Activated CD4-positive, alpha-beta T cell treated with anti-CD3 and anti-CD28 coated beads for 36 hours (primary cell): ENCODE measurements at places on chromosomes 6 and 20. TPM values are rescaled to one million over a fixed set of nuclear protein-coding genes. Genes with fewer than 3 reads are reported as not detected.

The FAM83C gene
- total RNA-seq: not detected

The SRSF12 gene
- 0.26 TPM for total RNA-seq

The C6orf52 gene
- total RNA-seq: 1.2 TPM

The IMPG1 gene
- total RNA-seq: not detected

The SAMD3 gene
- 2.4 TPM for total RNA-seq

The MYCT1 gene
- not detected for total RNA-seq

The FERMT1 gene
- total RNA-seq: 0.27 TPM

The UBE2V1 gene
- 265 TPM for total RNA-seq

DNA sequence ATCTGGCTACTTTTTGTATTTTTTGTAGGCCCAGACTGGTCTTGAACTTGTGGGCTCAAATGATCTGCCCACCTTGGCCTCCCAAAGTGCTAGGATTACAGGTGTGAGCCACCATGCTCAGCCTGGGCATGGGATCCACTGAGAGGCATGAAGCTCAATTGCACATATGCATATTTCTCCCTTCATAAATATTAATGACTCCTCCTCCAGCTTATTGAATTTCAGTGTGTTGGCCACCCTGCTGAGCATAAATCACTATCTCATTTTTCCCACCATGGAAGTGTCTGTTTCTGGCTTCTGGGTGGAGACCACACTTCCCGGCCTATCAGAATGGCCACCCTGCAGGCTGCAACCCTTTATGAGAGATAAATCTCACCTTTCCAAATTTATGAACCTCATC lies 53.6 kb upstream of the KIF16B start:
- DNase-seq: no peak

DNA sequence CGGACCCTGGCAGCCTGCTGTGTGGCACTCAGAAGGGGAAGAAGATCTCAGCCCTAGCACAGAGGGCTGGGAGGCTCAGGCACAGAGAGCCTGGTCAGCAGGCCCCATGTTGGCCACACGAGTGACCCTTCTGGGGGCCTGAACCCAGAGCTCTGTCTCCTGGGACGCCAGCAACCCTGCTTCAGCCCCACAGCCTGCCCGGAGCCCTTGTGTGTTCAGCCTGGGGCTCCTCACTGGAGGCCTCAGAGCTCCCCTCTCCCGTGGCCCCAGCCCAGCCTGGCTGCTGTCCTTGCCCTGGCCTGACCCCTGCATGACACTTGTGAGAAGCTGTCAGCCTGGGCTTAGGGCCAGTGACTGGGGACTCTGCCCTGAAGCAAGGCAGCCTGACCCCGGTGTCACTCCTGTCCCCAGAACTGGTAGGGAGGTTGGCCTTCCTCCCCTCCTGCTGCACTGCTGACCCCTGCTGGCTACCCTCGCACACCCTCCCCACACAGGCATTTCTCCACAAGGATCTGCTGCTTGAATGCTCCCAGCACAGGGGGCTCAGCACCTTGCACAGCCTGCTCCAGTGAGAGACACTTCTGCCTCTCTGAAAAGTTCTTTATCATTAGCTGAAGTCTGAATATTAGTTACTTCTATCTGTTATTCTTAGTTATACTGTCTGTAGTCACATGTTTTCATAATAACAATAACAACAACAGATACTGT lies 15.4 kb upstream of the IP6K3 start:
- peak; percentile 75 for DNase-seq

DNA sequence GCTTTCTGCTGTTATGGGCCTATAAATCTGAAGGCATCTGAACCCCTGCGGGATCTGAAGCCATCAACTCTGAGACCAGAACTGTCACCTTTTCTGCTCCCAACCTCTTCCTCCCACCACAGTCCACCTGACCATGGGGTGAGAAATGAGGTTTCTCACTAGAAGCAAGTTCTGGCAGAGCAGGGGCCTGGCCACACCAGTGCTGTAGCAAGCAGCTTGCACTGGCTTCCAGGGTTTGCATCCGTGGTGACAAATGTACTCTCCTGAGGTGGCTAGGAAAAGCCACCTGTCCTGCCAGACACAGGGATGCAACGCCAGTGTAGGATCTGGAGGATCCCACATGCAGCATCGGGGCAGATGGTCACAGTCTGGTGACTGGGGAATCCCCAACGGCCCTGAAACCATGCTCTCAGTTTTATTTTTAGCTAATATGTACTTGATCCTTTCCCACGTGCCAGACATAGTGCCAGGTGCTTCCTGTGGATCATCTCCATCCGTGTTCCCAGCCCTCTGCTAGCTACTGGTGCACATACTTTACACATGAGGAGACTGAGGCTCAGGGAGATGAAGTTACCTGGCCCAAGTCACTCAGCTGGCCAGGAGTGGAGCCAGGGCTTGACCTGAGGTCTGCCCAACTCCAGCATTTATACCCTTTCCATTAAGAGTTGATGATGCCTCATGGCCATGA lies 122.1 kb upstream of the SPACA1 start:
- DNase-seq: no peak

DNA sequence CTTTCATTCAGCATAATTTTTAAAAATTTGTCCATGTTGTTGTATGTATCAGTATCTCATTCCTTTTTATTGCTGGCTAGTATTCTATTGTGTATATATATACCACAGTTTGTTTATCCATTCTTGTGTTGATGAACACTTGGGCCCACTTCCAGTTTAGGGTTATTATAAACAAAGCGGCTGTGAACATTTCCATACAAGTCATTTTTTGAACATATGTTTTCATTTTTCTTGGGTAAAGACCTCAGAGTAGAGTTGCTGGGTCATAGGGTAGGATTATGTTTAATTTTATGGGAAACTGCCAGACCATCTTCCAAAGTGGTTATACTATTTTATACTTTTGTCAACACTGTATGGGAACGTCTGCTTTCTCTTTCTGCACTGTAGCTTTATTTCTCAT lies 55.3 kb downstream of the RBM24 start:
- no peak for DNase-seq

DNA sequence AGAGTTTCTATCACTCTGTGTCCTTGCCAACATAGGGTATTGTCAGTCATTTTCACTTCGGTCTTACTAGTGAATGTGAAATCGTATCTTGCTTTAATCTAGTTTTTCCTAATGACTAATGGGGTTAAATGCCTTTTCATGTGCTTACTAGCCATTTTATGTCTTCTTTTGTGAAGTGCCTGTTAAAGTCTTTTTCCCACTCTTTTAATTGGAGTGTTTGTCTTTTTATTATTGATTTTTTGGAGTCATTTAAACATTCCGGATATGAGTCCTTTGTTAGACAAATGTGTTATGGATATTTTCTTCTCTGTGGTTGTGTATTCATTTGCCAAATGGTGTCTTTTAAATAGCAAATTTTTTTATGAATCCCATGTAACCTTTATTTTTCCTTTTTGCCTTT lies 194.6 kb downstream of the CDH26 start:
- no peak for DNase-seq

GRCh38 chr6:98037571-98037970 lies 754.6 kb upstream of the MMS22L start:
- no peak for DNase-seq

- no peak for DNase-seq
Measured at GRCh38 chr6:147177286-147177685, 26.9 kb upstream of the STXBP5 start.

DNA sequence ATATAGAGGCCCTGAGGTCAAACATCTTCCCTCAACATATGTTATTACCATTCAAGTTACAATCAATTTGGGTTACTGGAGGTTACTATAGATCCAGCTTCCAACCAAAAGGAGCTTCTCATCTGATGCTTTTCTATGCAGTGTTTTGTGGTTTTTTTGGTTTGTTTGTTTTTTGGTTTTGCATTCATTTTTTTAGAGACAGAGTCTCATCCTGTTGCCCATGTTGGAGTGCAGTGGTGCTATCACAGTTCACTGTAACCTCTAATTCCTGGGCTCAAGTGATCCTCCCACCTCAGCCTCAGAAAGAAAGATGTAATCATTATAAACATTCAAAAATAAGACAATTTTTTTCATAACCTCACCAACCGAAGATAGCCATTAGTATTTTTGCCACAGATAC lies 124.4 kb upstream of the JARID2 start:
- no peak for DNase-seq

DNA sequence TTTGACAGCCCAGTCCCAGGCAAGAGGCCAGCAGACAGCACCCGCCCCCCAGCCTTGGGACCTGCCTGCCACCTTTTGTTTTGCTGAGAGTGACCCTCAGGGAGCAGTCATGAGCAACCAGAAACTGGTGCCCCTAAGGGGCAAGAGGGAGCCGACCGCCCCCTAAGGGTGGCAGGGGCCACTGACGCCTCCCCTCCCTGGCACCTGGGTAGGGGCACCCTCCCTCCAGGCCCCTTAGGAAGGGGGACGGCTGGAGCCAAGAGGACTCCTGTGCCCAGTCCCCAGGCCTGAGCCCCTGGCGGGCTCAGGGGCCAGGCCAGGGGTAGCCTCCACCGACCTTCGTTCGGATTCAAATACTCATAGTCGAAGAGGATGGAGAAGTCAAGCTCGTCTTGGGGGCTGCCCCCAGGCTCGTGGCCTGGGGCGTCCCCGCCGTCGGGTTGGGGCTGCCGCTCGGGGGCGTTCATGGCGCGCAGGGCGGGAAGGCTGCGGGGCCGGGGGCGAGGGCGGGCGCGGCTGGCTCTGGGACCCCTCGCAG lies 417 bp downstream of the NFATC2 start:
- DNase-seq: peak; percentile 79

DNA sequence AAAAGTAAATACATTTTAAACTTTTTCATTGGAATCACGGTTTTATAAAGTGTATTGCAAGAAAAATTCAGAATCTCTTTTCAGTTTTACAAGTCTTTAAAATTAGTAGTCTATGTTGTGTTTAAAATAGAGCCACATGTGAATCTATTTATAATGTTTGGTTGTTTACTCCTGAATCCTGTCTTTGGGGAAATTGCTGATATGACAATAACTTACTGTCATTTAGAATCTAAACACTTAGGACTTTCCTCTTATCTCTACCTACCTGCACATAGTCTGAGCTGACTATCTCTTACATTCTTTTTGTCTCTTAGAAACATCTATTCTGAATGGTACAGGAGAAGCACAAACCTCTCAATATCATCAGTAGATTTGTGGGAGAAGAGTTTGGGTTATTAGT lies 4.1 kb upstream of the SRSF12 start:
- no peak for DNase-seq
